Activated T-helper 1 cell treated with anti-CD3 and anti-CD28 coated beads, Interleukin-2, amount 50 U/mL, for 16 hours (primary cell): ENCODE measurements at places on chromosomes 12 and 14.

GRCh38 chr12:22059976-22060647 is 14.1 kb downstream of the CMAS start:
- DNase-seq, result no peak

GRCh38 chr14:90644882-90645281 is 171.3 kb downstream of the TTC7B start:
- DNase-seq, result no peak

DNA sequence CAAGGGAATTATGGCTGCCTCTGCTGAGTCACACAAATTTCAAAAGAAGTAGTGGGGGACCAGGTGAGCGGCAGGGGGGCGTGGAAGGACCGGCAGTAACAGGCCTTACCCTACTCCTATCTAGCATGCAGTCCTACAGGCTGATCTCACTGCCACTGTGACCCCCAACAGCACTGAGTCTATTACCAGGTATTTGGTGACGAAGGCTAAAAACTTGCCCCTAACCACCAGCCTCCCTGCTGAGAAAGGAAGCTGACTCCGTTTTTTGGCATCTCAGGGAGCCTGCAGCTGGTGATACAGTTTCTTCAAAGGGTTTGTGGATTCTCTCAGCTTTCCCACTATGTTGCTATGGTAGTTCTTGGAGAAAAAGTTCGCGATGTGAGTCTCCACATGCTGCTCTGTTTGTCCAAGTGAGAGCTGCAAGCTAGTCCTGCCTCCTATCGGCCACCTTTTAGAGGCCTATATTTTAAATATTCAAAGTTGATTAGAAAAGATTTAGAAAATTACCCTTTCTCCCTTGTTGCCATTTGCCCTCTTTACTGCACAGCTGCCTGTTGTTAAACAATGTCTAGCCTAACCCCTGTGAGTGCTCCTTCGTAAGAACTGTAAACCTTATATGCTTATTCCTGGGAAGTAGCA is 57.1 kb upstream of the SLCO1B1 start:
- DNase-seq, result no peak

DNA sequence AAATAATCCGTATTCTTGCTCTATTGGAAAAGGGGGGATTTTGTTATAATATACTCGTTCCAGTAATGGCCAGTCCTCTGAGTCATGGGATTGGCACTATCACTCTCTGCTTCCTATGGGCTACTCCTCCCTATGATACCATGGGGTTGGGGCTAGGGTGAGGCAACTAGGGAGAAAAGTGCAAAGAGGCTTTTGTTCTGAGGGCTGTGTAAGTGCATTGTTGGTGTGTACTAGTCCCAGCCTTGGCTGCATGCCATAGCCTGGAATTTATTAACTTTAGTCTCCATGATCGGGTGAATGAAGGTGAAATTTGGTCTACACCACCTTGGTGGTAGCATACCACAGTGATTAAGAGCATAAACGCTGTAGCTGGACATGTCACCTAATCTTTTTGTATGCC is 247.6 kb downstream of the RPAP3 start:
- DNase-seq, result no peak

DNA sequence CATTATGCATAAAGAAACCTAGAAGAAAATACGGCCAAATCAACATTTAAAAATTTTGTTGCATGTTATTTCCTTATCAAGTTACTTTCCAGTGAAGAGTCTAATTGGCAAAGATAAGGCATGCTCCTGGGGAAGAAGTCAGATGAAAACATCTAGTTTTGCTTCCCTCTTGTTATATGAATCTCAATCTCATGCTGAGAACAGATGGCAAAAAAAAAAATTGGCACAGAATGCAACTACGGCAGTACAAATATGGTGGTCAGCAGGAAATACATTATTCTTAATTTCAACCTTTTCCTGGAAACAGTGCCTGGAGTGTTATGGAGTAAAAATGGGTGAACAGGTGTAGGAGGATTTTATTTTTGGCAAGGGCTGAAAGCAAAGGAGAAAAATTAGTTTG is 32.8 kb downstream of the HECTD4 start:
- no peak for DNase-seq

- DNase-seq, result no peak
These were observed 10.0 kb downstream of the SLC6A13 start for GRCh38 chr12:252636-253035.

GRCh38 chr12:52284562-52285171 is 6.7 kb downstream of the KRT81 start:
- no peak for DNase-seq

GRCh38 chr14:105999361-106000028 is 473.1 kb downstream of the TMEM121 start:
- peak; percentile 52 for DNase-seq

- DNase-seq, result no peak
These were observed 206.9 kb downstream of the PELI2 start for GRCh38 chr14:56324856-56325699.

GRCh38 chr14:101227611-101228594 is 324.4 kb upstream of the RTL1 start:
- no peak for DNase-seq
